Bronchial epithelial cell (primary cell): ENCODE measurements at places on chromosomes 2 and 18. TPM values are rescaled to one million over a fixed set of nuclear protein-coding genes. Genes with fewer than 3 reads are reported as not detected.

DNA sequence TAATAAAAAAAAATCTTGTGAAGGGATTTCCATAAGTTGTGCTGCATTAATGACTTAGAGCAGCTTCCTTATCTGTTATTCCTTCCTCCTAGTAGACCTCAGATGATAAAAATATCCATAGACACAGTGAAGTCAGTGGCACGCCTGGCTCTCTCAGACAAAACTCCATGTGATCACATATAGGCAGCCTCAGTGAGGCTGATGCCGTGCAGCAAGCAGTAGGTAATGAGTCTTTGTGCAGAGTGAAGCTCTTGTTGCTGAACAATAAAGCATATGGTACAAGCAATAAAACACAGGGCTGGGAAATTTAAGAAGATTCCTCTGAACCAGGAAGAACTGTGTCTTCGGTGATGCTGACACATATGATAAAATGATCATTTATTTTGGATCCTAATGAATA lies 102.7 kb downstream of the CSRNP3 start:
- no peak for DNase-seq

GRCh38 chr2:147468349-147468748 lies 376.5 kb upstream of the ACVR2A start:
- no peak for DNase-seq

C2orf80 gene
- not detected in 2 replicates for total RNA-seq

ITGB6 gene
- total RNA-seq, result 21.1 and 31.5 TPM in 2 replicates

DNA sequence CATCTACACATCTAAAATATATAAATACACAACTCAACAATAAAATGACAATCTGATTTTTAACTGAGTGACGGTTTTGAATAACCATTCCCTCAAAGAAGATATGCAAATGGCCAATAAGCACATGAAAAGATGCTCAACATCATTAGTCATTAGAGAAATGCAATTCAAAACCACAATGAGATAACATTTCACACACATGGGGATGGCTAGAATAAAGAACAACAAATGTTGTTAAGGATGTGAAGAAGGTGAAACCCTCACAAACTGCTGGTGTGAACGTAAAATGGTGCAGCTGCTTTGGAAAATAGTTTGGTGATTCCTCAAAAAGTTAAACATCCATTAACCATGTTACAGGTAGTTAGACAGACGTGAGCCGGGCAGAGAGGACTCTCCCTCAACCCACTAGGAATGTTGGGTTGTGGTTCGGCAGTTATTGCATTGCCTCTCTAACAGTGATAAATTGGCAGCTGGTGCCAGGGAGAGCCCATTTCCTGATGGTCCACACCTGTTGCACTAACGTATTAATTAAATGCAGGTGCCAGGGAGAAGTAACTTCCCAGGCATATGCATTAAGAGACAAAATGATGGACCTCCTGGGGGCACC lies 22.3 kb upstream of the DUSP2 start:
- DNase-seq, result no peak

- peak; percentile 78 for DNase-seq
These were observed 63.6 kb downstream of the SPOPL start for GRCh38 chr2:138565230-138565598.

LGALSL gene
- 10.0 and 14.0 TPM in 2 replicates for total RNA-seq

DNA sequence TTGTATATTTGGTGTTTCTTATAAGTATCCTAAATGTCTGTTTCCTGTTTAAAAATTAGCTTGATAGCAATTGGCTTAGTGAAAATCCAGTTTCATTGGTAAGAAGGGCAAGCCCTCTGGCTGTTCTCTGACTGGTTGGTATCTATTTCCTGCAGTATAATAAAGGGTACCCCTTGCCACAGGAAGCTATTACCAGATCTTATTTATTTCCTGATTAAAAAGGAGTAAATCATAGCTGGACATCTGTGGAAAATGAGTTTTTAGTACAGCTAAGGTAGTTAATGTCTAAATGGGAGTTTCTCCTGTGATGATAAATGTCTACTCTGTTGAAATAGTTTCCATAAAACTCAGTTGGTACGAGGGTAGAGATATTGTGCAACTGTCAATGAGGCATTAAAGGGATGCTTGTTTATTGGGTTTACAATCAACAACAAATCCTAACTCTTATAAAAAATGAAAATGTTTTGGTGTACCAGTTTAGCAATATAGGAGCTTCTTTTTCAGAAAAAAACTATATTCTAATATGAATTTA lies 58.7 kb downstream of the FASTKD2 start:
- DNase-seq, result no peak

ST8SIA5 gene
- 0.13 TPM in 1 of 2 replicates, not detected in the other for total RNA-seq

HMSD gene
- total RNA-seq, result 0.13 and 0.26 TPM in 2 replicates

GRCh38 chr18:38957736-38958135 lies 1392.1 kb upstream of the CELF4 start:
- no peak for DNase-seq

DNA sequence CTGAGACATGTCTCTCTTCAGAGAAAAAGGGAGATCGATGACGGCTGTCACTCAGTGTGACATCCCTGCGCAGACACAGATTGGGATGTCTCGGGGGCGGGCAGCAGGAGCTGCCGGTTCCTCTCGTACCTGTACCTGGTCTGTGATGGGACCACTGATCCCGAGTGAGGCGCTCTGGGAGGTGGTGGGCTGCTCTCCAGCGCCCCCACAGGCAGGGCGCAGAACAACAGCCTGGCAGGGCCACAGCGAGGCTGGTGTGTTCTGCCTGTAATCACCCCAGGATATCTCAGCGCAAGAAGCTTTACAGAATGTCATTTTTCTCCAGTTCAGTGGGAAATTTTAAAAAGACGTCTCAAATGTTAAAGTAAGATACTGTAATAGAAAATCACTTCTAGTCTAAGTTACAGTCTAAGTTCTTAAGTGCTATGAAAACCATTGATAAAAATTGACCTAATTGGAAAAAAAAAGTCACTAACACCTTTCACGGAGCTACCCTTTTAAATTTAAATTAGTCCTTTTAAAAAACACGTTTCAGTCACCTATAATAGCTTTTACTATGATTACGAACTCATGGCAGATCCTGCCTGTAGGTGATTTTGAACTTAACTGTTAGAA lies 189.8 kb downstream of the SNTG2 start:
- no peak for DNase-seq

DNA sequence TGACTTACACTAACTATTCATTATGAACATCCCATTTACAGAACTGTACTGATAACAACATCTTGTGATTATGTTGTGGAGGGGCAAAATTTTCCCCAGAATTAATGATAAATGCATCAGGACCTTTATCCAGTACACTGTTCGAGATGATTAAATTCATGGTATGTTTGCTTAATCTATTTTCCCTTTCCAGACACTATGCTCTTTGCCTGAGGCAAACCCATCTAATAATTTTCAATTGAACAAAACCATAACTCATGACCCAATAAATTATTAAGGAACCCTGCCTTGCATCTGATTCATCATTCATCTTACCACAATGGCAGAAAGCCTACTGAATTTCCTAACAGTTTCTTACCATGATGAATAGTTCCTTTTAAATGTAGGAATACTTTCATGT lies 385.0 kb downstream of the DSEL start:
- peak; percentile 26 for DNase-seq

GRCh38 chr2:50513724-50514123 lies 518.2 kb downstream of the NRXN1 start:
- DNase-seq, result no peak

GRCh38 chr2:171878481-171878993 lies 15.5 kb downstream of the SLC25A12 start:
- peak; percentile 80 for DNase-seq

- DNase-seq, result no peak
These were observed 154.6 kb downstream of the THADA start for GRCh38 chr2:43441195-43441594.

- no peak for DNase-seq
These were observed 92.0 kb upstream of the NEUROD1 start for GRCh38 chr2:181772334-181772733.

DNA sequence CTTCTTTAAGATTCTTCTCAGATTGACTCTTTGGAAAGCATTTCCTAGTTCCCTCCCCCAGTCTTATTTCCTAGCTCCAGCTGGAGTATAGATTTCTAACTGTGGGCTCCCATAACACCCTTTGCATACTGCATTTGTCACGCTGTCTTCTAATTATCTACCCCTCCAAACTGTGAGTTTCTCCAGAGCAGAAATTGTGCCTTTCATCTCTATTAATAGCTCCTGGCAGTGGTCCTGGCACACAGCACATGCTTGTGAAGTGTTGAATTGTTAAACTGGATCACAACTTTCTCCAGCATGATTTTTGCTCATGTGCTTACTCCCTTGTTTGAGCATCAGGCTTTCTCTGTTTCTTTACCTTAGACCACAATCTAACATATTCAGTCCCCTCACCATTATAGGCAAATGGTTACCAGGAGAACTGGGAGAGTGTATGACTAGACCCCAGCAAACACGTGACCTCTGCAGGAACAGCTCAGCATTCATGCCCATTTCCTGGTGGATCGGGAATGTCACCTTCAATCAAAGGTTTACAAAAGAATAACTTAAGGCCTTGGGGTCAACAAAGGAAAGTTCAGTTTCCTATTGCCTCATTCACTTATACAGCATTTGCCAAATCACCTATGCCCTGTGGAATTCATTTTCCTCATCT lies 175.7 kb upstream of the TANK start:
- no peak for DNase-seq

SERTAD2 gene
- 4.2 and 9.0 TPM in 2 replicates for total RNA-seq

ARHGAP25 gene
- total RNA-seq, result 0.77 and 0.79 TPM in 2 replicates

DNA sequence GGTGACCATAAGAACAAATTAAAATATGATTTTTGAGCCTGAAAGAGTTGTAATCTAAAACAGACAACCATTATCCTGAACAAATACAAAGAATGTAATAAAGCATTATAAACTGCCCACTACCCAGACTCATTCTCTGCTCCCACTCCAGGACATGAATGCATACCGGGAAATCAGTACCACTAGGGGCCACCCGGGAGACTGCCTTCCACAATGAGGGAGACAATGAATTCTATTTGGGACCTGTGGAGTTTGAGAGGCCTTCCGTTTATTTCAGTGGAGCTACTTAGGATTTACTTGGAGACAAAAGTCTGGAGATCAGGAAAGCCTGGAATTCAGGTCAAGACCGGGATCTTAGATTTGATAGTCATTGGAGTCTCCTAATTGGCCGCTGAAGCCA lies 50.0 kb downstream of the NAB1 start:
- DNase-seq, result no peak

GRCh38 chr2:236171680-236172254 lies 3.6 kb upstream of the GBX2 start:
- no peak for DNase-seq

DNA sequence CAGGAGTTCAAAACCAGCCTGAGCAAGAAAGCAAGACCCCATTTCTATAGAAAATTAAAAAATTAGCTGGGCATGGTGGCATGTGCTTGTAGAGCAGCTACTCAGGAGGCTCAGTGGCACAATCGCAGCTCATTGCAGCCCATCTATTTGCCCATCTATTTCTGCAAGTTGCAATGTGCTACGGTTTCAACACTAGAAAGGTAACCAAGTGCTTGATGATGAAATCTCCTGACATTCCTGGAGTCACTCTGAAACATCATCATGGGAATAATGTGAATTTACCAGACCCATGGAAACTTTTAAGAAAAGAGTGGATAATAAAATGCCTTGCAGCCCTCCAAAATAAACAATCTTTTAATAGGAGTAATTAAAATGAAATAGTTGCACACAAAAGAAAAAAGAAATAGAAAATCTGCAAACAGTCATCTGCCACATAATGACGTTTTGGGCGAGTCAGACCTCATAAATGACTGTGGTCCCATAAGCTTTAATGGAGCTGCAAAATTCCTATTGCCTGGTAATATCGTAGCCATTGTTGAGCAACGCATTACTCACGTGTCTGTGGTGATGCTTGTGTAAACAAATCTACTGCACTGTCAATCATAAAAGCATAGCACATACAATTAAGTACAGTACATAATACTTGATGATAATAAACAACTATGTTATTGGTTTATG lies 46.6 kb upstream of the AMMECR1L start:
- peak; percentile 93 for DNase-seq

GRCh38 chr2:207558079-207558491 lies 28.3 kb downstream of the CREB1 start:
- DNase-seq, result no peak

SP110 gene
- total RNA-seq, result 0.53 and 1.4 TPM in 2 replicates

DNA sequence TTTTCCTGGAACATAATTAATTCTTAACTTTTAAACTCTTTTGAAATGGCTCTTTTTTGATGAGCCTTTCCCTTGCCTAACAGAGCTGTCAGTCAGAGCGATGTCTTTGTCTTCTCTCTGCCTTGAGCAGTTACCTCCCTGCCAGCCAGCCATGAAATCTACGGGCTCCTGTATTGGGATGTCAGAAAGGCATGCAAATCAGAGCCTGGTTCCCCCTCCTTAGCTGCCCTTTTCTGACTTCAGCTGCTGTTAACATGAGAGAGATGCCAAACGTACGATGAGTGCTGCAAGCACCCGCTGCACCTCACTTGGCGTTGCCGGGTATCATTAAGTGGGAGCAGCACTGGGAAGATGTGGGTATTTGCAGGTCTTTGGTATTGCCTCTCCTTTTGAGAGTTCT lies 131.4 kb upstream of the BOD1L2 start:
- no peak for DNase-seq

- DNase-seq, result no peak
These were observed 109.7 kb upstream of the ZNF236 start for GRCh38 chr18:76712511-76713140.

PLA2R1 gene
- 2.1 and 4.5 TPM in 2 replicates for total RNA-seq

PAX8 gene
- total RNA-seq, result 3.5 TPM in 1 of 2 replicates, not detected in the other

- DNase-seq, result peak; percentile 92
These were observed 3.4 kb upstream of the DUSP2 start for GRCh38 chr2:96148410-96149217.
